ENCODE measurements at places on chromosomes 6 and 20.

DNA sequence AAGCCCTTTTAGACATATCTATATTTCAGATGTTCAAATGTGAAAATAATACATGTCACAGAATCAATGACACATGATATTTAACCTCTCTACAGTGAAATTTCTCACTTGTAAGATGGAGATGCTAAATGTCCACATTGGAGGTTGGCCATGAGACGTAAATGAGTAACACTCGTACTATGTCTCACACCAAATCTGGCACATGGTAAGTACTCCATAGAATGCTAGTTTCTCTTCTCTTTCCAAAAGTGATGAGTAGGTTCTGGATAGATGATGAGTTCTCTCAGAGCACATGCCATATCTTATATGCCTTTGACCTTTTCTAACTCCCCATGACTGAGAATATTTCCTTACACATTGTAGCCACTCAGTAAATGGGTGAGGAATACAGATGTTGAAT, 17.7 kb downstream of the GFOD1 start:
- DNase-seq: no peak

DNA sequence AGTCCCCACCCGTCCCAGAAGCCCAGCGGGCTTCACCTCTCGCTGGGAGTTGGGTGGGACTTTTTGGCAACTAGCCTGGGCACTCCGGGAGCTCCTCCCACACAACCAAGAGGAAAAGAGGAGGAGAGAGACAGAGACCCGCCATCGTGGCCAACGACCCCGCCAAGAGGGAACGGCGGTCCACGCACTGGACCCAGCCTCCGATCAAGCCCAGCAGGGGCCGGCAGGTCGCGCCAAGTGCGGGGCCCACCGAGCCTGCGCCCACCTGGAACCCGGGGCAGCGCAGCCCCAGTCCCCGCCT, 3.0 kb upstream of the TMEM14C start:
- DNase-seq: no peak

GRCh38 chr20:7971536-7972280, 31.4 kb upstream of the HAO1 start:
- DNase-seq: no peak

GRCh38 chr20:40757087-40757486, 68.1 kb upstream of the MAFB start:
- DNase-seq: no peak

GRCh38 chr6:125361868-125362267, 60.1 kb upstream of the HDDC2 start:
- DNase-seq: no peak

DNA sequence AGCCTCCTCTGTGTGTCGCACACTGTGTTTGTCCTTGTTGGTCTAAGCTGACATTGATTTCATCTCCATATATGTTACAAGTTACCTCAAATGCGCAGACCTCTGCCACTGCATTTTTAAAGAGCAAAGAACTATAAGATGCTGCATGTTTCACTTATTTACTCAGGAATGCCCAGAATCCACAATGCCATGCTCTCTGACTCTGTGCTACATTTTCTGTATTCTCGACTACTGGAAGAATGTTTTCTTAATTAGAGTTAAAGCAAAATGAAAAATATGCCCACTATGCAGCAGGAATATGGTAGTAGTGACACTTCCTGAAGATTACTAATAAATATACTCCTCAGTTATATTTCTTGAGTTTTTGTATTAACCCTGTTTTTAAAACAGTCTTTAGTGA, 296.4 kb downstream of the HACE1 start:
- no peak for DNase-seq

Data from SJCRH30 (cell line).